ENCODE measurements at places on chromosomes 12 and 14. TPM values are rescaled to one million over a fixed set of nuclear protein-coding genes. Genes with fewer than 3 reads are reported as not detected.

DNA sequence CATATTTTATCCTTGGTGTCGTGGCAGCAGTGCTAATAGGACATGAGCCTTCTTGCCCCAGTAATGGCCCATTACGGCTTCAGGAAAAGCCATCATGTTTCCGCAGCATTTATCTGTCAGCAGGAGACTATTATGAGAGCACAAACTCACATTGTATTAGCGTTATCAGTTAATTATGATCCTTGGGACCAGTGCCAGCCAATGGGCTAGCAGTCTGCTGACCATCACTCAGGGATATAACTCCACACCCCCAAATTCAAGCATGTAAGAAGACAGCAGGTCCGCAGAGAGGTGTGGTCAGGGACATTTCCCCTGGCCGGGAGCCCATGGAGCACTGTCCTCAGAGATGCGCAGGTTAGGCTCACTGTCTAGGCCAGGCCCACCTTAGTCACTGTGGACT is 4.9 kb upstream of the ESRRB start:
- DNase-seq = no peak

- no peak for DNase-seq
Observed at GRCh38 chr14:38199739-38200138, 8.0 kb upstream of the SSTR1 start.

DNA sequence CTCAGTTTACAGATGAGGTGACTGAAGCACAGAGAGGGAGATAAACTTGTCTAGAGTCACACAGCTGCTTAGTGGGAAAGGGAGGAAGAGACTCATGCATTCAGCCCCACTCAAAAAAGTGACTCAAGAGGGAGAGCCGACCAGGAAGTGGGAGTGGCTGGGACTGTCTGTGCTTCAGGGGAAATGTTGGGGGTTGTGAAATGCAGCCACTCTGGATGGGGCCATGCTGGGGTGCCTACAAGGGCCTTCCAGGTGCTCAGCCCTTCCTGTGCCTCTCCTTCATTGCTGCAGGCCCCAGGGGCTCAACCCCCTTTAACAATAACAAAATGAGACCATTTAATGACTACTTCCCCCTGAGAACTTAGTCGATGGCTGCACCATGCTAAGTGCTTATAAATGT is 41.8 kb downstream of the CACNA1C start:
- no peak for DNase-seq

The LMNTD1 gene
- total RNA-seq = not detected

The ADAMTS20 gene
- total RNA-seq = not detected

The AQP6 gene
- not detected for total RNA-seq

GRCh38 chr12:40614923-40615322 is 77.3 kb upstream of the CNTN1 start:
- DNase-seq = no peak

The CSRP2 gene
- 0.84 TPM for total RNA-seq

The SDR9C7 gene
- not detected for total RNA-seq

The EGLN3 gene
- total RNA-seq = 8.3 TPM

GRCh38 chr14:93706360-93706955 is 81.8 kb downstream of the PRIMA1 start:
- no peak for DNase-seq

The CSAD gene
- 55.8 TPM for total RNA-seq

DNA sequence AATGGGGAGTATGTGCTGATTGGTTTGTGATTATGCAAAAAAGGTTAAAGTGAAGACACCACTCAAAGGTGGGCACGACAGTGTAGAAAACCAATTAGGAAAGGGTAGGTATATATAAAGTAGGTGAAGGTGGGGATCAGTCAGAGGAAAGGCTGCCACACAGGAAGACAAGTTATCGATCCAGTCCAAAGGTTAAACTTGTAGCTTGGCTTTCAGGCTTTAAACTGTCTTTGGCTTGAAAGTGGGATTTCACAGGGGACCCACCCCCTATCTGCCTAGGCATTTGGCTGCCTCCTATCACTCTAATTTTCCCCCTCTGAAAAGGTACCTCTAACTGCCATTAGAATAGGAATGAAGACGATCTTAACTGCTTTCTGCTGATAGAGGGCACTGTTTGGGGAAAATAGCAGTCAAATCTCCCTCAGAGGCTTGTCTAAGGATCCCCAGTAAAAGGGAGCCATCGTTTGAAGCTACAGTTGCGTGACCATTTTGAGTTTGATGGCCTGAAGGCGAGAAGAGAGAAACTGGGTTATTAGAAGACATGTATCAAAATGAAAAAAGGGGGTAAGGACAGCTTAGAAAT is 250.2 kb downstream of the GPHN start:
- DNase-seq = no peak

The SERPINA9 gene
- total RNA-seq = not detected

DNA sequence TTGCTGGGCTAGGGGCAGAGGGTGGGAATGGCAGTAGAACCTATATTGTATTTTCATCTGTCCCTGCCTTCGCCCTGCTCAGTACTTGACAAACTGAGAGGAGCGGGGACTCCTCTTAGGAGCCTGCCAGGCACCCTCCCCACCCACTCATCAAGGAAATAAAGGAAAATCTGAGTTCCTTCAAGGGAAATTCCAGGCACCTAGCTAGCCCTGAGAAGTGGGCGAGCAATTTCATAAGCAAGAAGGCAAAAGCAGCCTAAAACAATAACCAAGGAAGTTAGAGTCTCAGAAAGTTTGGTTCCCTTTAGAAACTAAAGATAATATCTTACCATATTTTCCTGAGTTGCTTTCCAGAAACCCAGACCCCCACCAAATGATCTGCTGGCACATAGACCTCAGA is 10.6 kb upstream of the PLEKHD1 start:
- DNase-seq = no peak

DNA sequence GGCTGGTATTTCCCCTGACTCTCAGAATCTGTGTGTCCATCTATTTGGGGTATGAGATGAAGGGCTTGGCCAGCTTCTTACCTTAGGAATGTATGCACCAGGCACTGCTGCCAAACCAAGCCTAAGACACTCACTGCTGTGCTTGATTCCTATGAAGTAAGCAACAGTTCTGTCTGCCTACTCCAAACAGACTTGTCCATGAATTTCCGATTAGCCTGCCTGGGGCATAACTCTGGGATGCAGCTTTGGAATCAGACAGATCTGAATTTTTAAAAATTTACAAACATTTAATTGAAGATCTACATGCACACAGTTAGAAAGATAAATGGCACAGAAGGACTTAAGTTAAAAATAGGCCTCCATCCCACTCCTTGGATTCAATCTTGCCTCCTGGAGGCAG is 59.5 kb upstream of the JDP2 start:
- no peak for DNase-seq

The OAS3 gene
- total RNA-seq = 76.6 TPM

GRCh38 chr12:54215989-54216796 is 27.4 kb upstream of the SMUG1 start:
- peak; percentile 36 for DNase-seq

- DNase-seq = no peak
Observed at GRCh38 chr12:41067941-41068645, 120.0 kb upstream of the PDZRN4 start.

DNA sequence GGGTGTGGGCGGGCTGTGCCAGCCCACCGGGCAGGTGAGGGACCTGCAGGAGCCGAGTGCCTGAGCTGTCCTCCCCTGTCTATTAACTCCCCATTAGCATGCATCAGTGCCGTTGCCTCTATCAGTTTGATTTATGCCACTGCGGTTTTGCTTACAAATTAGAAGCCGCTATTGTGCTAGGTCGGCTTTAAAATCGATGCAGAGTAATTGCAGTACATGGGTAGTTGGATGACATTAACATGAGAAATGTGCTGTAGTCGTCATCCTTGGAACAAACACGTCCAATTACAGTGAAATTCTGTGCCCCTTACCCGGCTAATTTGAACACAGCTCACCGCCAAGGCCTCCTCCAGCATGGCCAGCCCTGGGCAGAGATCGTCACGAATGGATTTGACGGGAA is 145.8 kb downstream of the TSPAN9 start:
- no peak for DNase-seq

DNA sequence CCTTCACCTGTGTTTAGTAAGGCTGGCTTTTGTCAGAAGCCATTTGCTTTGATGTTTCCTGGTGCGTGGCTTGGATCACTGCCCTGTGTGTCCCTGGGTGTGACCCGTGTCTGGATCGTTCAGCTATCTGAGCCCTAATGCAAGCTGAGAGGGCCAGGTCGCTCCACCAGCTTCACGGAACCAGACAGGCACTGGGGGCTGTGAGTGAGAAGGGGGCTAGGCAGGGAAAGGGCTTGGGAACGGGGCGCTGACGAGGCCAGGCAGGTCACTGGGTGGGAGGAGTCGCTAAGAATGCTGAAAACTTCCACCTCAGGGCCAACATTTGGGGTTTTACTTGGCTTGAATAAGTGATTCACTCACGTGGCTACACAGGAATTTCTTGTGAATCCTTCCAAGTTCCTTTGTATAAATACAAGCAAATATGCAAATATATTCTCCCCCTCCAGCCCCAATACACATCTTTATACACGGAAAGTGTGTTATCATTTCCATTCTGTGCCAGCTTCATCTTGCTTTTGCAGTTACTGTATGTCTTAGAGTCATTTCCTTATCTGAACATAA is 24.2 kb upstream of the MMP17 start:
- DNase-seq = no peak

DNA sequence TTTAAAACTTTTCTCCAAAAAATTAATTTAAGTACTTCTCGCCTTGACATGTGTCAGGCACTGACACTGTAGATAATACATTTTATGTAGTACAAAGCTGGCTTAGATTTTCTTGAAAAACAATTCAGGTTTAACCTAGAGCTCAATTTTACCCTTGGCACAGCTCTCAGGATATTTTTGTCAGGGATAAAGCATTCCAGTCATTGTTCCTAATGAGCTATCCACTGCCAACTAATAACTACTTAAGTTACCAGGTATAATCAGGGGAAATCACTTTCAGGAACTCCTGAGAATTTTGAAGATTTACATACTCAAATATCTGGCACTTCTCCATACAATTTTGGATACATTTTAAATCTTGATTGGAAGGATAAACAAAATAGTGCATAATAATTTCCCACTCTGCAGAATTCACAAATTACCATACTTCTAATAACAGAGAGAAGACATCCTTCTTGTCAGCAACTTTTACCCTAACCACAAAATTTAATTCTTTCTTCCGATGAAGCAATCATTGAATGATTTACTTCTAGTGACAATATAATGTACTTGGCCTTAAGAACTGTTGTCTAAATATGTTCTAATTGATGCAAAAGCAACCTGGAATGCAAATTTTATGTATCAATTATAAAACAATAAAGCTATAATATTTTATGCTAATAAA is 4.8 kb downstream of the RASSF9 start:
- no peak for DNase-seq

GRCh38 chr12:18502422-18502968 is 235.3 kb downstream of the PLCZ1 start:
- no peak for DNase-seq

The SNAPC1 gene
- 11.4 TPM for total RNA-seq

GRCh38 chr12:105507311-105508038 is 177.0 kb downstream of the C12orf75 start:
- DNase-seq = no peak

- no peak for DNase-seq
Observed at GRCh38 chr12:6775185-6776174, 3.2 kb downstream of the LAG3 start.

DNA sequence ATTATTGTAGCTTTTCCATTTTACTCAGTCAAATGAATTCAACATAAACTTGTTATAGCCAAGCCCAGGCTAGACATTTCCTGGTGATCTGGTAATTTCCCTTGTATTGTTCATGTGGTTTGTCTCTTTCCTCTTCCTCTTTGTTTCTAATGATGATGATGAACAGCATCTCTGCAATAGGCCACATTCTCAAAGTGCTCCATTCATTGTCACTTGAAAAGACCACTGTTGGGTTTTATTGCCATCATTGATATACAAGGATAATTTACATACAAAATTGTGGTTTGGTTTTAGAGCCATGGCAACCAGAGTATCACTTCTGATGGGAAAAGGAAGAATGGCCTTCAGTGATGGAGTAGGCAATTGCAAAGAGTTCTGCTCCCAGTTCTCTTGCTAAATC is 379.3 kb downstream of the RGS6 start:
- DNase-seq = no peak

DNA sequence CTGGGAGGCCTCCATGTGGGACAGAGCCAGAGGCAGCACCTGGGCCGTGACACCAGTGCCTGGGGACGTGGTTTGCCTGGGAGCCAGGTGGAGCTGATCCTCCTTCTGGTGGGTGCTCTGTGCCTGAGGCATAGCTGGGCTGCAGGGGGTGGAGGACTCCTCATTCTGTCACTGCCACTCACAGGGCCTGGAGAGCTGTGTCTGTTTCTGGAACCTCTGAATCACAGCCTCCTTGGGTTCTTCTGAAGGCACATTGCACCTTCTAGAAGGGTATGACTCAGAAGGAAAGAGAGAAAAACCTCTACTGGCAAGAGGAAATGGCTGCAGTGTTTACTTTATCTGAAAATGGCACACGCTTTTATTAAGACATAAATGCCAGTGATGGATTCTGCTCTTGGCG is 659.8 kb downstream of the VRK1 start:
- DNase-seq = peak; percentile 80

The GALNT4 gene
- total RNA-seq = 3.0 TPM

DNA sequence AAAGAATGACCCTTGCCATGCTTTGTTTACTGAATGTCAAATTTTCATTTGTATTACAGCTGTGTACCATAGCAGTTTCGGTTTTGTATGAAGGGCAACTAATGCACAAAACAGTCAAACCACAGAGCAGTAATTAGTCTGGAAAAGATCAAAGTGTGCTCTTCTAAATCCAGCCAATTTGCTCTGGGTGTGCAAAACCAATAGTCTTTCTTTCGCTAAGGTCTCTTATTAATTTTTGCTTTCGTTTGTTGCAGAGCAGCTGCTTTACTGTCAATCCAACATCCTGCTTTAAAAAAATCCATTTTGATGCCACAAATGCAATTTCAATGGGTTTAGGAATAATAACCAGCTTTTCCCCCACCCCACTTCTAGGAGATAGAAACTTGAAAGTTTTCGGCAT is 114.2 kb downstream of the BRMS1L start:
- DNase-seq = no peak

GRCh38 chr12:58833853-58834252 is 86.5 kb downstream of the LRIG3 start:
- no peak for DNase-seq

The MORN3 gene
- total RNA-seq = 1.3 TPM

DNA sequence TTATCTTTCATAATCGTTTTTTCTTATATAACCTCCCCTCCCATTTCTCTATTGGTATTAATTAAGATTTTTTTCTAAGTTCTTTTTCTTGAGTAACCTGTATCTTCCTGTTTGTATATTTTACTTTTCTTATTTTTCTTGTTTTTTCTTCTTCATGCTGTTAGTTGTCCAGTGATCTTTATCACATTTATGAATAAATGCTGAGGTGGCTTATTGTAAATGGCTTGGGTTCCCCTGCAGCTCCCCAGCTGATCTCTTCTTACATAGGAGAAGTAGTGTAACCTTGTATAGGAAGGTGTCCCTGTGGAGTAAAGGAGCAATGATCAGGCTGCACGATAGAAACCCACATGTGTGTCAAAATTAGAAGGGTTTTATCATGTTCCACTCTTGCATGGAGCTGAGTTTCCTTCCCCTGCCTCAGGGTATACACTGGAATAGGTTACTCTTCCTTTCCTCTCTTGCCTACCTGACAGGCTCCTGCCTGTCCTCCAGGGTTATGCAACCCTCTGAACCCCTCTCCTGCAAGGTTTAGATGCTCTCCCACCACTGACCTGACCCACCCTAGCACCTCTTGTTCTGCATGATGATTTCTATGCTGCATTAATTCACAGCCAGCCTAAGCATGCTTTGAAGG is 334.8 kb upstream of the RGS6 start:
- DNase-seq = no peak

The INSM2 gene
- 0.07 TPM for total RNA-seq

- no peak for DNase-seq
Observed at GRCh38 chr12:130031571-130032189, 127.9 kb upstream of the TMEM132D start.

Measured in activated naive CD4-positive, alpha-beta T cell treated with anti-CD3 and anti-CD28 coated beads, Interleukin-2, amount 50 U/mL, for 72 hours (primary cell).